ENCODE measurements at places on chromosomes 13 and 19. TPM values are rescaled to one million over a fixed set of nuclear protein-coding genes. Genes with fewer than 3 reads are reported as not detected.

The MTIF3 gene
- 37.5 TPM for total RNA-seq

The TFDP1 gene
- total RNA-seq = 176 TPM

DNA sequence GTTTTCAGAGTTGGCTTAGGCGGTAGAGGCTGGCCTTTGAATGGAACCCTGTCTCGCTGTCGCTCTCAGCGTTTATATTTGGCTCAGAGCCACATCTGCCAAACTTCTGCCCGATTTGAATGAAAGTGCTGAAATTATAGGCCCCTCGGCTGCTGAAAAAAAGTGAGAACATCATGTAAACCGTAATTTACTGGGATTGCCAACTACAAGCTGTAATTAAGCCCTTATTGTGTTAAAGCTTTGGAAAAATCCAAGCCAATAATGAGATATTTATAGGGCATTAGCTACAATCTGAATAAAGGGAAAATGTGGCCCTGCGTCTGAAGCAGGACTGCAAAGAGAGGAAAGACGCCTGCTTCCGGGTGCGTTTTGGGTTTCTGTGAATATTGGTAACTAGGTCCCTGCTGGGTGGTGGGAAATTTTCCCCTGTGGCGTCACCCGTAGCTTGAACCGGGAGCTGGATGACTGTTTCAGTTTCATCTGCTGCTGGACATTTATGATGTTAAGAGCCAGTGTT, 9.9 kb downstream of the DNM2 start:
- DNase-seq = no peak

DNA sequence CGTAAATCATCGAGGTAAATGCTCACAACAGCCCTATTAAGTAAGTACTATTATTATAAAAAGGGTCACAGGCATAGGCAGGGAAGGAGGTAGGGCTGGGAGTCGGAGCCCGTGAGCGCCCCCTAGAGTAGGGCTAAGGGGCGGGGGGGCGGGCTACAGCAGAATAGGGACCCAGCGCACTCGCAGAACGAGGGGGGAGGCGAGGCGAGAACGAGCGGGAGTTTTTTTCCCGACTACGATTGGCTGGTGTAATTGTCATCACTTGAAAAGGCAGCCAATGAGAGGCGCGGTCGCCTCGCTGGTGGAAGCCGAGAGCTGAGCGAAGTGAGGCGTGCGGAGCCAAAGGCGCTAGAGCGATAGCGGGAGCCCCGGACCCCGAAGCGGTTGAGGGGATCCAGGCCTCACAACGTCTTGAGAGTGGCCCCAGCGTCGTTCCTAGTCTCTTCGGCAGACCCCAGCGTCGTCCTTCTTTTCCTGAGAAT, 24.2 kb downstream of the KEAP1 start:
- DNase-seq = peak; percentile 90

The ZNF71 gene
- 8.2 TPM for total RNA-seq

- DNase-seq = no peak
These were observed 43.5 kb upstream of the CYP2B6 start for GRCh38 chr19:40947573-40947972.

GRCh38 chr19:42515241-42515832, 12.9 kb downstream of the CEACAM1 start:
- DNase-seq = no peak

DNA sequence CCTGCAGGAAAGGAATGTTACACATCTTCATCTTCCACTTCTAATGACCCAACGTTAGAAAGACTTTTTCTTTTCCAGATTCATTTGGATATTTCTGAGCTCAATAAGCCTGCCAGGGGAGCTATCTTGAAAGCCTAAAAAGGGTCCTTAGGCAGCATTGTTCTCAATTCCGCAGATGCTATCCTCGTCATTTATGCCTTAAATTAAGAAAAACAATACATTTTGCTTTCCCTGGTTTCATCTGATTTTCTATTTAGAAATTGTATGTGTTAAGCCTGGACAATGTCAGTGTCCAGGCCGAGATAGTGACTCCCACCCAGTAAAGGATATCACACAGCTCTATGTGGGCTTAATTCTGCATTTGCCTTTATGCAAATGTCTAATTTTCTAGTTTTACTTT, 721.3 kb downstream of the DIAPH3 start:
- no peak for DNase-seq

- no peak for DNase-seq
These were observed 192.1 kb downstream of the KATNAL1 start for GRCh38 chr13:30115257-30115600.

The KCNJ14 gene
- total RNA-seq = 2.0 TPM

DNA sequence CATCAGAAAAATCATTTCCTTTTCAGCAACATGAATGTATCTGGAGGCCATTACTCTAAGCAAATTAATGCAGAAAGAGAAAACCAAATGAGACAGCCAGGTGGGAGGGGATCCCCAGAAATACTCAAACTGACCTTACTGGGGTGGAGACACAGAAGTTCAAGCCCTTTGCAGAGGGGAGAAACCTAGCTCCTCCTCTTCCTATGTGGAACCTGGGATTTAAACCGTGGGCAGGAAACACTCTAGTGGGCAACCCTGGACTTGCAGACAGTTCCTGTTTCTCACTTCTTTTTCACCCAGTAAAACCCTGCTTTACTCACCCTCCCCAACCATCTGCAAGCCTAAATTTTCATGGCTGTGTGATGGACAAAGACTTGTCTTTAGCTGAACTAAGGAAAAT, 61.3 kb downstream of the SLITRK6 start:
- DNase-seq = no peak

- peak; percentile 27 for DNase-seq
These were observed 949 bp upstream of the ZNF260 start for GRCh38 chr19:36528921-36529518.

The ZNF726 gene
- total RNA-seq = 13.1 TPM

GRCh38 chr19:1377965-1378785, 5.5 kb upstream of the NDUFS7 start:
- DNase-seq = no peak

DNA sequence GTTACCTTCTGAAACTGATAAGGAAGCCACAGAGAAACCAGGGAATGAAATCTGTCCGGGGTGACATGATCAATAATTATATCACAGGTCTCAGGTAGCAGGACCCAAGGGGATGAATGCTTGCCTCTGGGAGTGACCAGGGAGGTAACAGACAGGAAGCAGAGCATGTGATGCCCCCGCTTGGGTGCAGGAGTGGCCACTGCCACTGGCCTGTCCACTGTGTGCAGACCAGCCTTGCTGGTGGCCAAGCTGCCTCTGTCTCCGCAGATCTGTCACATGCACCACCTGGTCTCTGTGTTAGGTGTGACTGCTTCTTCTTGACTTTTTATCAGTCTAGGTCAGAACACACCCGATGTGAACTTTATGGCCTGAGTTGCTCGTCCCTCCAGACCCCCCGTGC, 71.8 kb downstream of the PEPD start:
- no peak for DNase-seq

DNA sequence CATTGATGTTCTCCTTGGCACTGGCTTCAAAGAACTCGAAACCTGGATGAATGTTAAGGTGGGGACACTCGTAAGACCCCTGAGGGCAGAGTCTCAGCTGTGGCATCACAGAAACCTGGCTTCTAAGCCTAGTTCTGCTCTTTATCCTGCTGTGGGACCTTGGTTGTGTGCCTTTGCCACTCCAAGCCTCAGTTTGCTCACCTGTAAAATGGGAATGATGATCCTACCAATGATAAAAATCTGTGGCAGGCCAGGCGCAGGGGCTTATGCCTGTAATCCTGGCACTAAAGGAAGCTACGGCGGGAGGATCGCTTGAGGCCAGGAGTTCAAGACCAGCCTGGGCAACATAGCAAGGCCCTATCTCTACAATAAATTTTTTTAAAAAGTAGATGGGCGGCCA, 13.9 kb downstream of the RAB3D start:
- no peak for DNase-seq

The NDUFA7 gene
- 93.3 TPM for total RNA-seq

- DNase-seq = no peak
These were observed 288.0 kb upstream of the SLITRK6 start for GRCh38 chr13:86087244-86087643.

DNA sequence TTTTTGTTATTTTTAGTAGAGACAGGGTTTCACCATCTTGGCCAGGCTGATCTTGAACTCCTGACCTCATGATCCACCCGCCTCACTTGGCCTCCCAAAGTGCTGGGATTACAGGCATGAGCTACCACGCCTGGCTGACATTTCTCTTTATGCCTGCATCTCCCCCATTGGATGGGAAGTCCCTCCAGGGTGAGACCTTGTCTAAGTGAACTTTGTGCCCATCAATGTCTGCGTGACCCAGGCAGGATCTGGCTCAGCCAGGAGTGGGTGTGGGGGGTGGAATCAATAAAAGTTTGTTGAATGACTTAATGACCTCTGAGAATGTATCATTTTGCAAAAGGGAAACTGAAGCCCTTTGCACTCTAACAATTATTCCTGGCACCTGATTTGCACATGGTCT, 1.8 kb upstream of the ARRDC5 start:
- DNase-seq = no peak

The ZNF486 gene
- 10.5 TPM for total RNA-seq

The ADGRE1 gene
- 0.59 TPM for total RNA-seq

The N4BP2L1 gene
- 15.1 TPM for total RNA-seq

- DNase-seq = no peak
These were observed 105.2 kb downstream of the SLITRK6 start for GRCh38 chr13:85693889-85694511.

DNA sequence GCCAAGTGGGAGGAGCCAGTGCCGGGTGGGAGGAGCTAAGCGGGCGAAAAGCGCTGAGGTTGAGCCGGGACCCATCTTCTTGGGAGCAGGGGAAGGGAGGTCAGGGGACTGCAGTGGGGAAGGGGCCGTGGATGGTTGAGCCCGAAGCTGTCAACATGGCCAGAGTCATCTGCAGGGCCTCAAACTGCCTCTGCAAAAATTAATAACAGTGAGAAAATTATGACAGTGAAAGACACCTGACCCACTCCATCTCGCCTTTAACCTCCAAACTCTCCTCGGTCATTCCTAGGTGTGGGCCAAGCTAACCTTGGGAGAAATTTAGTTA, 30.1 kb downstream of the ZNF557 start:
- no peak for DNase-seq

- DNase-seq = no peak
These were observed 4.2 kb downstream of the LGALS7B start for GRCh38 chr19:38793177-38793576.

GRCh38 chr19:47243364-47243775, 12.4 kb upstream of the BBC3 start:
- no peak for DNase-seq

The TEX26 gene
- not detected for total RNA-seq

GRCh38 chr19:31546205-31546960, 197.1 kb upstream of the TSHZ3 start:
- no peak for DNase-seq

DNA sequence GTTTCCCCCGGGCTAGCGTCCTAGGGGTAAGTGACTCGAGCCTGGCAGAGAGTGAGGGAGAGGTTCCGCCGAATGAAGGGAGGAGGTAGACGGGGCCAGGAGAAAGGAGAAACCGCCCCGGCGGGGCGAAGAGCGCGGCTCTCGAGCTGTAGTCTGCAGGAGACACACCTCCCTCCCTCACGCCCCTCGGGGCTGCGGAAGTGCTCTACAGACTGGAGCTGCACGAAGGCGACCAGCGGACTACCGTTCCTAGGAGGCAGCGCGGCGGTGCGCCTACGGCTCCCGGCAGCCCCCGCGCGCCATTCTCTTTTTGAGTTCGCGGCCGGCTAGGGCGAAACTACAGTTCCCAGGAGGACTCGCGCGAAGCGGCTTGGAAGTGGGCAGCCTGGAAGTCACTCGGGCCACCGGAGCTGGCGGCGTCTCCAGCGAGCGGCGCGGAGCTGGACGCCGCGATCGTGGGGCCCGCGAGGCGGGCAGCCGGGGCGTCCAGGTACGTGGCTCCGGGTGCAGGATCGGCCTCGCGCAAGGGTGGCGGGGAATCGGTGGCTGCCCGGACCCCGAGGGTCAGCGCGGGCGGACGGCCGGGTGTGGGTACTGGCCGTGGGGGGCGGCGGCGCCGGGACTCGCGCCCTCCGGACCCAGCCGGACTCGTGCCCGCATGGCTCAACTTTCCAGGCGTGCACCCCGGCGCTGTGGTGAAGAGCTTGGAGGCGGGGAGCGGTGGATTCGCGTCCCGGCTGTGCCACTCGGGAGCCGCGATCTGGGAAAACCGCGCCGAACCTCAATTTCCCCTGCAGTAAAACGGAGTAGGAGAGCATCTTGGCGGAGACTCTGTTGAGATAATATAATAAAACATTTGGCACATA, at the start of gene SIPA1L3:
Gene SIPA1L3, plus strand, starts transcription at position 340 of the 866 bp plus-strand sequence. CDS start 174,358 bp downstream, outside the sequence.
- DNase-seq = peak; percentile 86

GRCh38 chr13:80359778-80360452, 19.0 kb upstream of the SPRY2 start:
- no peak for DNase-seq

DNA sequence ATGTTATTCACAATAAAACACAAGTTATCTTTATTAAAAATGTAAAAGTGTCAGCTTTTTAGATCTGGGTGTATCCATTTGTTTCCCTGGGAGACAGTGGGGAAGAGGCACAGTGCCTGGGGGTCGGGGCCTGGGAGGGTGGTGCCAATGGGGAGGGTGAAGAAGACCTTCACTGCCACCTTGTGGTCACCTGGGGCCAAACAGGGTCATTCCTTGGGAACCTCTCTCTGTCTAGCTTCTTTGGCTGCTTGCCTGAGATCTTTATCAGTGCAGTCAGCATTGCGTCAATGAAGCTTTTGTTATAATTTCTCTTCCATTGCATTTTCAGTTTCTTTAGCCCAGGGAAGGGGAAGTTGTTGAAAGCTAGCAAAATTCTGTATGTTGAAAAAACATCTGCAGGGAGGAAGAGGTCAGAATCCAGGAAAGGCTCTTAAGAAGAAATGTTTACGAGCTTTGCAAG, 39.1 kb downstream of the PCDH8 start:
- peak; percentile 15 for DNase-seq

DNA sequence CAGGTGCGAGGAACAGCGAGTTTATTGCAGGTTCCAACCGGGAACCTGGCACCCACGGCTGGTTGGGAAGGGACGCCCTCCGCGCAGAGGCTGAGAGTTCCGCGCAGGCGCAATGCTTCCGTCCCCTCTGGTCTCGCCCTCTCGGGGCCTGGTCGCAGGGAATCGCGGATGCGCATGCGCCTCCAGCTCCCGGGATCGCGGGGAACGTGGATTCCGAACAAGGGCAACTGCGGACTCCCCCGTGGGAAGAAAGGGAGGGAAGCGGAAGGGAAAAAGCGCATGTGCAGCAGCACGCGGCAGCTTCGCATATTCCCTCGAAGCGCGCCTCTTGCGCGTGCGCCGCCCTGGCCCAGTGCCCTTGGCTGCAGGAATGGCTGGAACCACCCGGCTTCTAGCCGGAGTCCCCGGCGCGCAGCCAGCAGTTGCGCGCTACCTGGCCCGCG, 1.1 kb downstream of the TSSK6 start:
- no peak for DNase-seq

The TEX101 gene
- not detected for total RNA-seq

The ATP12A gene
- 6.1 TPM for total RNA-seq

Measured in CD8-positive, alpha-beta memory T cell (primary cell).